ENCODE measurements at places on chromosomes 11 and 22. TPM values are rescaled to one million over a fixed set of nuclear protein-coding genes. Genes with fewer than 3 reads are reported as not detected.
A peak's percentile ranks its signal among the peaks of the same experiment; 100 is the strongest.

DNA sequence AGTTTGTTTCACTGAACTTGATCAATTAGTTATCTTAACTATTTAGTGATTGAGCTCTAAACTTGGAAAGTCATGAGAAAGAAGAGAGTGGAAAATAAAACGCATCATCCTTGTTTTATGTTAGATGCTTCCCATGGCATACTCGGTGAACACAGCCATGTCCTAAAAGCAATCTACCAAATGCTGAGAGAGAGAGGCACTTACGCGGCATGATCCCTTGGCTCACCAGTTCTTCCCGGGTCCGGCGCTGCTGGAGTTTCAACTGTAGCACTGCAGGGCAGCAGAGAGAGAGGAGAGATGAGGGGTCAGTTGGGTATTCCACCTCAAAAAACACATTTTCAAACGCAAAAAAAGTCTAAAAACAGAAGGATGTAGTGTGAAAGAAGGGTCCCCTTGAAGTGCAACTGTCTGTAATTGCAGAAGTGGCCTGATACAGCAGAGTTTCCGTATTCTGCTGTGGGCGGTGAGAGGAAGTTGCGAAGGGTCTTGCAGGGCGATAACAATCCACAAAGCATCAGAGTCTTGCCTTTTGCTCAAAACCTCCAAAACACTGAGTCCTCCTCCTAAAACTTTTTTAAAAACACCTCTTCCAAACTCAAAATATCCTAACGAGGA, 92.7 kb downstream of the SGSM3 start:
- H3K4me3 ChIP-seq, result peak overlapping the region; percentile 90
- peak; percentile 37 for DNase-seq
- peaks cover 4% of the 10 kb centered on the region for H3K36me3 ChIP-seq
- H3K27me3 ChIP-seq, result no peaks in the 10 kb centered on the region

DNA sequence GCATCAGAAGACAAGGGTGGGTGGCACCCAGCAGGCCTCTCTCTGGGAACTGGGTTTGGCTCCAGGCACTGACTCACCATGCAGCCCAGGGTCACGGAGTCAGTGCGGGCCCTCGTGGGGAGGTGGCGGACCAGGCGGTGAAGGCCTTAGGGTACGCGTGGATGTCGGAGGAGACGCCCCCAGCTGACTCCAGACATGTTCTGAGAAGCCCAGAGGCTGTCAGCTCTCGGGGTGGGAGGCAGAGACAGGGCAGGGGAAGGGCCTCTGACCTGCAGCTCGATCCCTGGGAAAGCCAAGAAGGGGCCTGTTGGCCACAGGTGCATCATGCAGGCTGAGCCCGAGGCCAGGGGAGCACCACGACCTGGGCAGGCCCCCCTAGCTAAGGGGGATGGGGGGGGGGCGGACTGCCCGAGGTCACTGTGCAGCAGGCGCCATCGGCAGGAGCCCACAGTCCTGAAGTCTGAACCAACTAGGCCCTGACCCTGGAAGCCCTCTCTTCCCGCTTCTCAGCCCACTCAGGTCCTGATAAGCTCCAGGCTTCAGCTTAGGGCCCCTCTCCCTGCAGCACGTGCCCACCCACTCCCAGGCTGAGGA, 18.0 kb downstream of the MOB2 start:
- no peak overlapping the region for H3K4me3 ChIP-seq
- DNase-seq, result no peak
- H3K36me3 ChIP-seq, result peaks cover 5% of the 10 kb centered on the region
- H3K27ac ChIP-seq, result no peak overlapping the region

DNA sequence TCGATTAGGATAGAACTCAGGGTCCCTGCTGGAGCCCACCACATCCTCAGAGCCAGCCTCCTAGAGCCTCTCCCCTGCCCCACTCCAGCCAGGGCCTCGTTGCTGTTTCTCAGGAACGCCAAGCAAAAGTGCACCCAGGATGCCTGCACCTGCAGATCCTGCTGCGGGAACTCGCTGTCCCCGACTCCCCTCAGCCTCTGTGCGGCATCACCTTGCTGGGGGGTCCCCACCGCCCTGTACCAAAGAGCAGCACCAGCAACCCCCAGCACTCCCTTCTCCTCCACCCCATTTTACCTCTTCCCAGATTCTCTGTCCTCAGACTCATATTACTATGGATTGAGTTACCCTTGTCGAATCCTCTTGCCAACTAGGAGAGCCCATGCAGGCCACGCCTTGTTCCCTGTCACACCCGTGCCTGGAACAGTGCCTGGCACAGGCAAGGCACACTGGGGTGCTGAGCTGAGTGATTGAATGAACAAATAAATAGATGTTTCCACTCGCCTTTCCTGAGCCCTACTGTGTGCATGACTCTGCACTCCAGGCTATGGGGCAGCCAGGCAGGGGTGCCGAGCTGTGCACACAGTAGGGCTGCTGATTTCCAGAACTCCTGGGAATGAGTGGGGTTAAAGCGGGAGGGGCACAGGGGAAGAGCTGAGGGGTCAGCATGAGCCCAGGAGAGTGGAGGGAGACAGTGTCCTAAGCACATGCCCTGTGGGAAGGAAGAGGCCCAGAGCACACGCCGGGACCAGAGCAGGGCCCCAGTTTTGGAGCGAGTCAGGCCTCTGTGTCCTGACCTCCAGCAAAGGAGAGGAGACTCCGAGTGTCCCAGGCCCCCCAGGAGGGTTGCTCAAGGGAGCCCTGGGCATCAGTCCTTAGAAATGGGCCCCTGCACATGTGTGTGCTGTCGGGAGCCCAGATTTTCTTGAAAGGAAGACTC, 44.3 kb downstream of the LINC01488 start:
- no peaks in the 10 kb centered on the region for H3K4me1 ChIP-seq
- H3K4me3 ChIP-seq, result no peak overlapping the region
- H3K36me3 ChIP-seq, result peaks cover 3% of the 10 kb centered on the region
- DNase-seq, result no peak
- H3K27ac ChIP-seq, result no peak overlapping the region
- peaks cover 29% of the 10 kb centered on the region for H3K27me3 ChIP-seq

Gene DDI1
- total RNA-seq, result not detected

DNA sequence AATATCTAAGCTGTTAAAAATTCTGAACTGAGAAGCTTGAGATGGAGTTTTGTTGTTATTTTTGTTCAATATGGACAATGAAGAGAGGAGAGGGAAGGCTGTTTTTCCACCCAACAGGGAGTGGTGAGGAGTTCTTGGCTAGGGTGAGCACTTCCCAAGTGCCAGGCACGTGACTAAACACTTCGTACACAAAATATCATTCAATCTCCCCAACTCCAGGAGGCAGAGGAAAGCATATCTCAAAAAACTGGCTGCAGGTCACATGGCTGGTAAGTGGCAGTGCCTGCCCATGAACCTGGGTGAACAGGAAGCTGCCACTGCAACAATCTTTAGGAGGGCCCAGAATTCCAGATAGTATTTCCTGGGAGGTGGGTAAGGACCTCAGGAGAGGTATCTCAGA, 11.6 kb downstream of the ELF5 start:
- no peaks in the 10 kb centered on the region for H3K4me1 ChIP-seq
- no peak overlapping the region for H3K4me3 ChIP-seq
- H3K27ac ChIP-seq, result no peak overlapping the region
- H3K36me3 ChIP-seq, result no peaks in the 10 kb centered on the region
- DNase-seq, result no peak

GRCh38 chr11:87223816-87224215, 186.1 kb downstream of the TMEM135 start:
- H3K27me3 ChIP-seq, result no peaks in the 10 kb centered on the region
- no peaks in the 10 kb centered on the region for H3K4me1 ChIP-seq
- H3K36me3 ChIP-seq, result peaks cover 5% of the 10 kb centered on the region

DNA sequence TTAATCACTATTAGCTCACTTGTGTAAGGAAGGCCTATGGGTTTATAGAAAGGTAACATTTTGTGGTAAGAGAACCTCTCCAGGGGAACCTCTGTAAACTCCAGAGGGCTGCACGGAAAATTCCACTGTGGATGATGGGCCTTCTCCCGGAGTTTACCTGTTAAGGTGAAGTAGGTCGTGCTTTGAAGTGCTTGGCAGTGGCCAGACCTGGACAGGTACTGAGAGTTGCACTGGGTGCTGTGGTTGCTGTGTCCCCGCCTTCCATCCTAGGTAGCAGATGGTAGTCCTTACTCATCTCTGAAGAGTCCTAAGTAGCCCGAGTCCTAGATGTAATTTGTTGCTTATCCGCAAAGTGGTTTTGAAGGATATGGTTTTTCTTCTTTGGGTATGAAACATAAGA, 133.4 kb downstream of the TEAD1 start:
- no peak overlapping the region for H3K4me3 ChIP-seq
- H3K27ac ChIP-seq, result no peak overlapping the region
- H3K4me1 ChIP-seq, result no peaks in the 10 kb centered on the region
- peaks cover 34% of the 10 kb centered on the region for H3K27me3 ChIP-seq

GRCh38 chr11:89613911-89614310, 96.2 kb upstream of the TRIM77 start:
- no peak overlapping the region for H3K4me3 ChIP-seq
- no peak overlapping the region for H3K27ac ChIP-seq
- no peaks in the 10 kb centered on the region for H3K36me3 ChIP-seq

Data from naive thymus-derived CD8-positive, alpha-beta T cell (primary cell).